ENCODE measurements at places on chromosomes 2 and 18. TPM values are rescaled to one million over a fixed set of nuclear protein-coding genes. Genes with fewer than 3 reads are reported as not detected.

GGCX gene
- total RNA-seq: 36.9 TPM

LYPD1 gene
- total RNA-seq: 29.0 TPM

TPO gene
- total RNA-seq: not detected

SOX11 gene
- 9.3 TPM for total RNA-seq

CDH20 gene
- total RNA-seq: not detected

RAB12 gene
- 38.8 TPM for total RNA-seq

SERPINB3 gene
- not detected for total RNA-seq

GALR1 gene
- total RNA-seq: not detected

GALNT13 gene
- 3.8 TPM for total RNA-seq

RSAD2 gene
- total RNA-seq: 0.21 TPM

HAAO gene
- not detected for total RNA-seq

CHRND gene
- total RNA-seq: not detected

Data from A375 (cell line).